ENCODE measurements at places on chromosomes 7 and 10.

- peak; percentile 42 for DNase-seq
Measured at GRCh38 chr10:60732807-60733516, 45.3 kb upstream of the CDK1 start.

DNA sequence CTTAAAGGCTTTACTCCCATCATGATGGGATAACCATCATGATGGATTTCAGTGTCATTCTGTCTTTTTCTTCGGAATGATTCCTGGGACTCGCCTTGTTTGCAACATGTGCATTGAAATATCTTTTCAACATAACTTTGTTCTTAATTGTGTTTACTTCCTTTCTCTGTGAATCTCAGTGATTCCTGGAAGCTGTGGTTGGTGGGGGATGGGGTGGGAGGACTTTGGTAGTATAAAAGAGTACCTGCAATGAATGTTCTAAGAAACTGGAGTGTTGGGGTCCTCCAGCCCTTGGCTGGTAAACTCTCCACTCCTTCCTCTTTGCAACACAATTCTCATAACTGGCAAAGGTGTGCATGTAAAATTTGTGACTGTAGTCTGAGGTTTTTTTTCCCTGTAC is 11.5 kb upstream of the SH2D4B start:
- no peak for DNase-seq

DNA sequence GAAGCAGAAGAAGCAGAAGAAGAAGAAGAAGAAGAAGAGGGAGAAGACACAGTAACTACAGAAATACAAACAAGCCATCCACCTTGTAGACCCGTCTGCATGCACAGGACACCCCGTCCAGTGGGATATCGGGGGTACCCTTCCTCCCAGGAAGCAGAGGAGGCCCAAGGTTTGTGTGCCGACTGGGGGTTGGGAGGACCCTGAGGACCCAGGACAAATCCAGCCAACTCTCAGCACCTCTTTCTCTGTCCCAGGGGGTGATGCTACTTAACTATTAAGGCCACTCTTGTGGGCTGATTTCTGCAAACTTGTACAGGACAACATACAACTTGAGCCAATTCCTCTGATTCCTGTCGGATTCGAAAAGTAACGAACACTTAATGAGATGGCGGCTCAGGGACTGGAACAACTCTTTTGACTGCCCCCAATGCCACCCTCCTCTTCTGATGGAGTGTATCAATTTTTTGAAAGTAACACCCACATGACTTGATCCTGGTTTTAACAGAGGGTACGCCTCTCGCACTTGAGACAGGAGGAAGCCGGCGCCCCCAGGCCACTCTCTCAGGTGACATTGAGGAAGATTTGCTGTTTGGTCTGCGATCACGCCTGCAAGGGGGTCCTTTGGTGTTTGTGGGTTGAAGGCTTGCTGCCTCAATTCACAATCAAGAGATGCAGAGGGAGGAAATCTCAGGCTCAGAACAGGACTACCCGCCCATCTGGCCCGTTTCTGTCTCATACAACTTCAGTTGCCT is 192.6 kb downstream of the TNS3 start:
- no peak for DNase-seq

DNA sequence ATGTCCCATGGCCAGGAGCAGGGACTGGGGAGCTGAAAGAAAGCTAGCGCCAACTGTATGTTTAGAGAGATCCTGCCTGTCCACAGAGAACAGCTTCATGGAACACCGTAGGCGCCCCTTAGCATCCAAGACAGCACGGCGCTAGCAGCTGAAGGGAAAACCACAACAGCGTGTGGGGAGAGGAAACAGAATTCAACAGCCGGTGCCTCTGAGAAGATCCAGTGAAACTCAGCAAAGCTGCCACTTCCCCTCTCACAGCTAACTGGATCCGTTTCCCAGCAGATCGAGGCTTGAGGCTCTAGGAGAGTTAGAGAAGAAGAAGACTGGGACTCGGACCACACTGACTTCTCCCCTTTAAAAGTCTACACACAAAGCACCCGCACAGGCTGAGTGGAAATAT is 145.0 kb downstream of the MAD1L1 start:
- no peak for DNase-seq

DNA sequence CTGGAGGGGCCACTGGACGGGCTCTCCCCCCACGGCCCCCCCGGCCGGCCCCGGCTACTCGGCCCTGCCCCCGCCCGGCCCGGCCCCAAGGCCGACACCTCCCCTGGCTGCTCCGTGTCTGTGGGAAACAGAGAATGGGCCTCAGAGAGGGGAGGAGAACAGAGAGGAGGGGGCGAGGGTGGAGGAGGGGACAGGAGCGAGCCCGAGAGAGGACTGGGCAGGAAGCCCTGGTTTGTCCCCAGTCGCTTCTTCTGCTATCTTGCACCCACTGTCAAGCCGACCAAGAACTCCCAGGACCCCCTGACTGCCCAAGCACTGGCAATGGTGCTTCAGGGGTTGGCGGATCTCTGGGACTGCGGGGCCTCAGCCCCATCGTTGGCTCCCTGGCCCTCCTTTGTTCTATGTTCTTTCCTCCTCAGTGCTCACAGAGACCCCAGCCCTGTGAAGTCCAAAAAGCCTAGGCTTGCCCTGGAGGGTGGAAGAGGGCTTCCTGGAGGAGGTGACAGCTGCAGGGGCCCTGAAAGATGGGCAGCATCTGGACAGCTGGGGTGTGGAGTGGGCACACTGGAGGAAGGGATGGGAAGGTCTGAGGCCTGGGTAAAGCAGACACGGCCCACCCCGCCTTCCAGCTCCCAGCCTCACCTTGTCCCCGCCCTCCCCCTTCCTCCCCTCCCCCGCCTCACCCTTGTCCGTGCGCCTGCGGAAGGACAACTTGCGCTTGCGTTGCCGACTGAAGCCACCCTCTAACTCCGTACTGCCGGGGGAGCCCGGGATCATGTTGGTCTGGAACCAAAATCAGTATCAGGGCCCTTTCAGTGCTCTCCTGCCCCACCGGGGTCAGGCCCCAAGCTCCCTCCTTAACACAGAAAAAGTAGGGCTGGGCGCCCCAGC is 30.1 kb downstream of the KCNH2 start:
- DNase-seq: no peak

DNA sequence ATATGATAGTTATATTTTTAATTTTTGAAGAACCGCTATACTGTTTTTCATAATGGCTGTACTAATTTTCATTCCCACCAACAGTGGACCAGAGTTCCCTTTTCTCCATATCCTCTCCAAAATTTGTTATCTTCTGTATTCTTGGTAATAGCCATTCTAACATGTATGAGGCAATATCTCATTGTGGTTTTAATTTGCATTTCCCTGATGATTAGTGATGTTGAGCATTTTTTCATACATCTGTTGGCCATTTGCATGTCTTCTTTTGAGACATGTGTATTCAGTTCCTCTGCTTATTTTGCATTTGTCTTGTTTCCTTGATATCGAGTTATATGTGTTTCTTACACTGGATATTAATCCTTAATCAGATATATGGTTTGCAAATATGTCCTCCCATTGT is 770.8 kb upstream of the MBL2 start:
- no peak for DNase-seq

DNA sequence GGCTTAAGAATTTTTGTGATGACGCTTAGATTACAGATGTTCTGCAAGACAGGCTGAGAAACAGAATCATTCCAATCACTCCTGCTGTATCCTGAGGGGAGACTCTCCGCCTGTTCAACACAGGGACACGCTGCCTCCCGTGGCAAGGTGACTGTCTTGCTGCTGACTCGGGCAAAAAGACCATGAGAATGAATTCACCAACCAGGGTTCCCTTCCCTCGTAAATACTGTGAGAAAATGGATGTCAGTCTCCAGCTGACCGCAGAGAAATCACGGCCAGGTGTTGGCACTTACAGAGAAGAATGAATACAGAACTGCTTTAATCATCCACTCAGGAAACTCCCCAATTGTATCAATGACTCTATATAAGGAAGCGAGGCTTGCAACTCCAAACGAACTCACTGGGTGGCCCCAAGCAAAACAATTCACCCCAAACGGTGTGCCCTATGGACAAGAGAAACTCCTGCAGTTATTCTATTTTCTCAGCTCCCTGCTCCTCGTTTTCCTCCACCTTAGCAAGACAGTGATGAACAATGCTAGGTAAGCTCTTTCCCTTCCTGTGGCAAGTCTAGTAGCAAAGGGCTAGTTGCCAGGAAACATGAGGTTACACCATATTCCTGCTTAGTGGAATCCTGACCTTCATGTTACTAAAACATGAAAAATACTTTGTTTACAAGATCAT is 22.8 kb downstream of the GNA12 start:
- no peak for DNase-seq

DNA sequence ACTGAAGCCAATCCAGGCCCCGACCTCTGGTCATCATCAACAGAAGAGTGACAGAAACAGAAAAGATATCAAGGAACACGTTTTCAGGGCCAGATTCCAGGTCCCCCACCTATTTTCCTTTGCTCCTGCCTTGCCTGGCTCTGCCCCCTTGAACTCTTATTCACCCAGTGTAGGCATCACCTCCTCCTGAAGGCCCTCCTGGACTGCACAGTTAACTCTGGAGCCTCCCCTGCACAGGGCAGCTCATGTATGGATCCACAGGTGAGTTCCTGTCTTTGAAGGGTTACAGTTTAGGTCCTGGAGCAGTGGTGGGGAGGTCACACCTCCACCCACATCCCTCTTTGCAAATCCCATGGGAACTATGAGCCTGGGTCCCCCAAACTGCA is 163.3 kb upstream of the TNRC18 start:
- DNase-seq: no peak

GRCh38 chr10:70804421-70804808 is 11.3 kb upstream of the SGPL1 start:
- no peak for DNase-seq

GRCh38 chr7:135186261-135186540 is 15.7 kb upstream of the CYREN start:
- DNase-seq: no peak

DNA sequence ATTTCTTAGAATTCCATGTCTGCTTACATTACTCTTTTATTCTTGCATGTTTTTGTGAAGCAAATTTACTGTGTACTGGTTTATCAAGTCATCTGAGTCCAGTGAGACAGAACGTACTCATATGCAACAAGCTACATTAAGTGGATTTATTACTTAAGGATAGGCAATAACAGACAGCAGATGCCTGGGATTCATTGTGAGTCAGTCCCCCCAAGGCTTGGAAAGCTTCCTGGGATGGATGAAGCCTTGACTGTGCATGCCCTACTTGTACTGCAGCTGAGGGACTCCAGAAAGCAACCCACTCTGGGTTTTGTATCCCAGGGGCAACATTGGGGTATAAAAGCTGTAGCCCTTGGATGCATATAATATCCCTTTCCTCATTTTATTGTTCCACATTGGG is 113.4 kb upstream of the RAB18 start:
- DNase-seq: no peak

GRCh38 chr7:11175371-11175770 is 201.7 kb downstream of the PHF14 start:
- DNase-seq: no peak

DNA sequence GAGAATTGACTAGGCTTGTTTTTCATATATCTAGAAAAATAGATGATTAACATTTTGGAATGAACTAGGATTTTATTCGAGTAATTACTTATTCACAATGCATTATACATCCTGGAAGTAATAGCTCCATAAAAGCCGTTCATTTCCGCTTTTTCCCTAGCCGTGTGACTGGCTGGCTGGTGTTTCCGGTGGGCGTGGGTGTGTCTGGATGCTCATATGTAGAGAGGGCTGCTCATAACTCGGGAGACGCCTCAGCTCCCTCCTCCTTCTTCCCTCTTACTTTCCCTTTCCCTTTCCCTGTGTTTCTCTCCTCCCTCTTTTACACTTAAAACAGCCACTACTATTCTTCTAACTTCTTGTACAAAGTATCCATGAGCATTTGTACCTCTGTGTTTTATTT is 187.7 kb upstream of the VSTM2A start:
- DNase-seq: no peak

- no peak for DNase-seq
Measured at GRCh38 chr7:44265728-44266127, 59.7 kb downstream of the CAMK2B start.

- no peak for DNase-seq
Measured at GRCh38 chr10:109895095-109895818, 28.1 kb downstream of the XPNPEP1 start.

DNA sequence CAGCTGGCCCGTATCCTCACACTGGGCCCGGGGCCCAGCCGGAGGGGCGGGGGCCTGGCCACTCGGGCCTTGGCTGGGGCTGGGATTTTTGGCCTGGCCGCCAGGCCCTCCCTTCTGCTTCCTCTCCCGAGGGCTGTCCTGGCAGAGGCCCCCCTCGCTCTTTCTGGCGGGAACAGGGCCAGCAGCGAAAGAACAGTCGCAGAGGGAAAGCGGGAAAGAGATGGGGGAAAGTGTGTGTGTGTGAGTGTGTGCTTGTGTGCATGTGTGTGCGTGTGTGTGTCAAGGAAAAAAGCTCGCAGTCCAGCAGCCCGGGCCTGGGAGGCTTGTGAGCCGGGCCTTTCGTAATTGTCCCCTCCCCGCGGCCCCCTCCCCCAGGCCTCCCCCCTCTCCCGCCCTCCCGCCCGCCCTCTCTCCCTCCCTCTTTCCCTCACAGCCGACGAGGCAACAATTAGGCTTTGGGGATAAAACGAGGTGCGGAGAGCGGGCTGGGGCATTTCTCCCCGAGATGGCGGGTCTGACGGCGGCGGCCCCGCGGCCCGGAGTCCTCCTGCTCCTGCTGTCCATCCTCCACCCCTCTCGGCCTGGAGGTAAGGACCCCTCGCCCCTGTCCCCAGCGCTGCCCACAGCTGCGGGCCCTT is at the start of gene ELN:
ELN (plus strand) TSS at position 491 of the 638 bp plus-strand sequence; CDS start at position 506, 15 bp downstream.
- no peak for DNase-seq

- no peak for DNase-seq
Measured at GRCh38 chr10:51694086-51694768, 5.2 kb downstream of the CSTF2T start.

- DNase-seq: no peak
Measured at GRCh38 chr7:17497136-17497535, 198.7 kb downstream of the AHR start.

DNA sequence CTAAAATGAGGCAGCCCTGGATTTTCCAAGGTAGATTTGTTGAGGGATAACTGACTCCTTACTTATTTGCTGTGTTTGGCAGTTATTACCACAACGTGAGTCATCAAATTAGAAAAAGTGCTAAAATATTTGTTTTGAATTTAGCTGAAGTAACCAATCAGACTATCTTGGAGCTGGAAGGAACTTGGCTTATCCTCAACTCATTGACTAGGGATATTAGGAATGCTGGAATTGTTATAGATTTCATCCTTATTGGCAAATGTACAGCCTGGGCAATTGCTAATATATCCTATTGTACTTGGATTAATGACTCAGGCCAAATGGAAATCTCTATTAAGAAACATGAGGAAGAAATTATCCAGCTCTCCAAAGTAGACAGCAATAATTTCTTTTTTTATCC is 1189.0 kb upstream of the LRRN3 start:
- DNase-seq: no peak

All from activated T-helper 9 cell treated with anti-CD3 and anti-CD28 coated beads, Interleukin-2, amount 50 U/mL, for 16 hours (primary cell).